ENCODE measurements at places on chromosomes 1 and 21.

- DNase-seq: no peak
Measured at GRCh38 chr1:169508432-169509338, 22.9 kb upstream of the SLC19A2 start.

- no peak for DNase-seq
Measured at GRCh38 chr21:39696618-39697017, 48.4 kb upstream of the IGSF5 start.

DNA sequence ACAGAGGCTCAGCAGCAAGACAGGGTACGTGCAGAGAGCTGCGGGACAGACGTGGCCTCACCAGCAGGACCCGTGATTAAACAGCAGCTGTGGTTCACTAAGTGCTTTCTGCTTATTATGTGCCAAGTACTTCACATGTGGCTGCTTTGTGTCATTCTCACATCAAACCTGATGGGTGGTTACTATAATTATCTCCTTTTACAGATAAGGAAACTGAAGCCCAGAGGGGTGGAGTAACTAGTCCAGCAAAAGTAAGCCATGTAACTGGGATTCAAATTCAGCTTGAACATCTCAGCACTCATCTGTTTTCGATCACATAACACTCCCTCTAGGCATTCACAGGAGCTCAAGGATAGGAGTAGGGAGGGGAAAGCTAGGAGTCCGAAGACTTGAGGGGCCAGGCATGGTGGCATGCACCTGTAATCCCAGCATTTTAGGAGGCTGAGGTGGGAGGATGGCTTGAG lies 50.8 kb upstream of the CLIC4 start:
- no peak for DNase-seq

- DNase-seq: peak; percentile 74
Measured at GRCh38 chr1:179002552-179003345, 22.9 kb upstream of the FAM20B start.

DNA sequence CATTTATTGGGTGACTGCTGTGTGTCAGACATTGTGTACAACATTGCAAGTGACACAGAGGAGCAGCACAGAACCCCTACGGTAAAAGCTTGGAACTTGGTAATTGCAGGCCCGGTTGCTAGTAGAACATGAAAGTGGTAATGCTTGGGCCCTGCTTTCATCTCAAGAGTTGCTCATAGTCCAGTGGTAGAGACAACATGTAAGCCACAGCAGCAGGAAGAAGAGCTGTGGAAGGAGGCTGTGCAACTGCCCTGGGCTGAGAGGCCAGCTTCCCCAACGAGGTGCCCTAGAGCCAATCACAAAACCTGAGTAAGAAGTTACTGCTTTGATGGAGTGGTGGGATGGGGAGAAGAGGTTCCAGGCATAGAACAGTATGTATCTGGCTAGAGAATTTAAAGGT lies 18.4 kb downstream of the CNIH4 start:
- no peak for DNase-seq

DNA sequence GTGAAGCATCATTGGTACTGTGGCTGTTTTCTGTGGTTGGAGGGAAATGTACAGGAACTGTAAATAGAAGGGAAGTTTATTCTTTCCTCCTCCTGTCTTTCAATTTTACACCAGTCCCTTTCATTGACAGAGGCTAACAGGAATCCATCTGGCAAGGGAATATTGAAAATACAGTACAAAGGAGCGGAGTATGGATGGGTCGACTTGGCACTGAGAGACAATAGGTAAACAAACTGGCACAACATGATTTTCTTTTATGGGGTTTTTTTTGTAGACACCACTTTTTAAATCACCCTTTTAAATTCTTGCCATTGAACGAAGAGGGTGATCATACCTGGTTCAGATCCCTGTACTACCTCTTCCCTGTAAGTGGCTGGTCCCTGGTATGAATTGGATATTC lies 341.3 kb downstream of the RWDD3 start:
- no peak for DNase-seq

DNA sequence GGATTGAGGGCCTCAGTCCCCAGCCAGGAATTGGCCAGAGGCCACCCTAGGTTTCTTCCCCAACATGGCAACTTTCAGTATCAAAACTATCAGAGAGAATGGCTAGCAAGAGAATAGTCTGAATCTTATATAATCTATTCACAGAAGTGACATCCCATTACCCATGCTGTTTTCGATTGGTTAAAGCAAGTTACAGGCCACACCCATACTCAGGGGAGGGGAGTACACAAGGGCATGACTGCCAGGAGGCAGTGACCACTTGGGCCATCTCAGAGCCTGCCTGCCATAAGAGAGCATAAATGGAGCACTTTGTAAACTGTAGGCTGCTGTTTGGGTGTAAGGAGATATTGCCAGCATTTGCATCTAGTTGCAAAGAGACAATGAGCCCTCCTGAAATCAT lies 65.4 kb downstream of the FAM163A start:
- no peak for DNase-seq

DNA sequence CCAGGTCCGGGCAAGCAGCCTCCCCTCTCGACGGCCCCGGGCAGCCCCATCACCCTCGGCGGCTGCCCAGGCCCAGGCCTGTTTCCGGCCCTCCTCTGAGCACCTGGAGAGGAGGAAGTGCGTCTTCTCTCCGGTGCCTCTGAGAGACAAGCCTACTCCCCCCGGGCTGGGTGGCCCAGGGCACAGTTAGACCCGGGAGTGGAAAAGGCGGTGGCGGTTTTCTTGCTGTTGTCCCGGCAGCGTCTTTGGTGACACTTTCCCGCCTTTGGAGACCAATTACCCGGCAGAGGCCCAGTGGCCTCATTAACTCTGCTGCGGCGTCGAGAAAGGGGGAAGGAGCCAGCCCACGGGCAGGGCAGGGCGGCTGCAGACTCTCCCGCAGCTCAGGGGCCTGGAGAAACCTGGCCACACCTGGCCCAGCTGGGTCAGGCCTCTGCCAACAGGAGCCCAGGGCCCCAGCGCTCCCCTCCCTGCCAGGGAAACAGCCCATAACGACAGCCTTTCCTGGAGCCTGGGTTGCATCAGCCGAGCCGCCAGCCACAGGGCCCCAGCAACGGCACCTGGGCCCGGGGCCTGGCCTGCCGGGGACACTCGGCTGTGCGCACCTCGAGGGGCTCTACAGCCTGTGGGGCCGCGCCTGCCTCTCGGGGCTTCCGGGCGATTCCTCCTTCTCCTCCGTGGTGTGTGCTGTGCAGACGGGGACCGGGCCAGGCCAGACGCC lies 28.4 kb upstream of the C1orf159 start:
- DNase-seq: peak; percentile 73

GRCh38 chr1:50980505-50980904 lies 10.5 kb downstream of the CDKN2C start:
- DNase-seq: no peak

DNA sequence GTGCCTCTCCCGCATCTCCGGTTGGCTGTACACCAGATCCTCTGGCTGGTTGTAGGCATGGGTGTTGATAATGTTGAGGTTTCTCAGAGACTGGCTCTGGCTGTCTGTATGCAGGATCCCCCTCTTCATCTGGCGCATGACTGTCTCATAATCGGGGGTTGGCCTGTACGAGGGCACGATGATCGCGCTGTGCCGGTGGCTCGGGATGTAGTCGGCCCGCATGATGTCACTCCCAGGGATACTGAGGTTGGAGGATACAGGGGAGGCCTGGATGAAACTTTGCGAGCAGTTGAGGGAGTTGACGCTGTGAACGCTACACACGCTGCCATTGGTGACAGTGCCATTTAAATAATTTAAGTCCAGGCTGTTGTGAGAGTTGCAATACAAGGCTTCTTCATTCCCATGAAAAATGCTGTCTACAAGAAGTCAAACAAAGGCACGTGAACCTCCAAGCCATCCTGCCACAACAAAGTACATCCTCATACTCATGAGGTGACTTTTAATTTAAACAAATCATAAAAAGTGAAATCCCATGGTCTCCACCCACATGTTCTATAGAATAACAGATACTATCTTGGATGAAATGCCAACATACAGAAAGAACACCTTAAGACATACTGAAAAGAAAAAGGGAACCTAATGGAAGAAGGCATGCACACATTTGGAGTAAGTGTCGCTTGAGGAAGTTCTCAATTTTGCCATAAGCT lies 103.6 kb downstream of the SMYD2 start:
- no peak for DNase-seq

DNA sequence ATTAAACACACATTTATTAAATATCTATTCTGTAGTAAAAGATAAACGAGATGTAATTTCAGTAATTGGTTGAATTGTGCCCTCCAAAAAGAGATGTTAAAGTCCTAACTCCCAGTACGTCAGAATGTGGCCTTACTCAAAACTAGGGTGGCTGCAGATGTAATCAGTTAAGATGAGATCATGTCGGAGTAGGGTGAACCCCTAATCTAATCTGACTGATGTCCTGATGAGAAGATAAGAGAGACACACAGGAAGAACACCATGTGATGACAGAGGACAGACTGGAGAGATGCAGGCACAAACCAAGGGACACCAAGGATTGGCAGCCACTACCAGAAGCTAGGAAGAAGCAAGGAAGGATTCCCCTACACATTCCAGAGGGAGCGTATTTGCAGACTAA lies 104.1 kb downstream of the SLC25A24 start:
- DNase-seq: no peak

DNA sequence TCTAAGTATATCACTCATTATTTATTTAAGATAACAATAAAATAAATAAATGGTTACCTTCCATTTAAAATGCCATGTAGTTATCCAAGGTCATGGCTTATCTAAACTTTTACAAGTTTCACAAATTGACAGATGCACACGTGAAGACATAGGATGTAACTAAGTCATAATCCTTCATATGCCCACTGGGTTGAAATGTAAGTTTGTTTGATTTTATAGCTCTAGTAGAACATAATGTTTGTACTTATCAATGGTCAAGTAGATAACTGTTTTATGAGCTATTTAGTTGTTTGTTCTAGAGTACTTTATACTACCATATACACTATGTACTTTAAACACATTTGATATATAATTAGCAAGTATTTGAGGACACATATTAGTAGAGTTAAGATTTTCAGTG lies 43.0 kb downstream of the ITGB3BP start:
- DNase-seq: no peak

GRCh38 chr1:228090613-228091081 lies 8.1 kb downstream of the ARF1 start:
- peak; percentile 6 for DNase-seq

- DNase-seq: no peak
Measured at GRCh38 chr1:17239420-17239819, 9.5 kb upstream of the PADI3 start.

- DNase-seq: no peak
Measured at GRCh38 chr1:3384407-3384806, 70.1 kb upstream of the ARHGEF16 start.

DNA sequence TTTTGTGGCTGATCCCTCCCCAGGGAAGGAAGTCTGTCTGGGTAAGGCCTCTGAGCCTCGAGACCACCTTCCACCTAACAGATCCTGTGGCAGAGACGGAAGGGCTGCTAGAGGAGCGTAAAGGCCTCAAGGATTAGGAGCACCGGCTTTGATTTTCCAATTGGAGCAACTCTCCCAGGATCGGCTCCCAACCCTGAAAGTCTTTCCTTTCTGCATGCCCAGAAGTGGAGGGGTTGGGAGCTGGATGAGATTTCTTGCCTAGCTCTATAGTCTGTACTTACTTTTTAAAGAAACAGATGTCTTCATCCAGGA lies 41.4 kb downstream of the ELK4 start:
- DNase-seq: no peak

DNA sequence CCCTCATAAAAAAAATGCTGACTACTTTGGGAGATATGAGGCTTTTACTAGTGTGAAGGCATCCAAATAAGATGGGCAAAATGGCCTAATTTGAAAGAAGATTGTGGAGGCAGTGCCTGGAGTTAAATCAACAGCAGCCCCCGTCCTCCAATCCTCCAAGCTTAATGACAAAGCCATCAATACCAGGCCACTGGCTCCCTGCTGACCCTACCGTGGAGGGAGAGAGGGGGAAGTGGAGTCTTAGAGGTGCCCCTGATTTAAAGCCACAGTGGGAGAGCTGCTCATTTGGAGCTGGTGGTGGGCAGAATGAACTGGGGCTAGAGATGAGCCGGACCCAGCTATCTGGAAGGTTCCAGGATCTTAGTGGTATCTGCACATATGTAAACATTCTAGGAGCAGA lies 24.3 kb upstream of the KNCN start:
- DNase-seq: no peak

DNA sequence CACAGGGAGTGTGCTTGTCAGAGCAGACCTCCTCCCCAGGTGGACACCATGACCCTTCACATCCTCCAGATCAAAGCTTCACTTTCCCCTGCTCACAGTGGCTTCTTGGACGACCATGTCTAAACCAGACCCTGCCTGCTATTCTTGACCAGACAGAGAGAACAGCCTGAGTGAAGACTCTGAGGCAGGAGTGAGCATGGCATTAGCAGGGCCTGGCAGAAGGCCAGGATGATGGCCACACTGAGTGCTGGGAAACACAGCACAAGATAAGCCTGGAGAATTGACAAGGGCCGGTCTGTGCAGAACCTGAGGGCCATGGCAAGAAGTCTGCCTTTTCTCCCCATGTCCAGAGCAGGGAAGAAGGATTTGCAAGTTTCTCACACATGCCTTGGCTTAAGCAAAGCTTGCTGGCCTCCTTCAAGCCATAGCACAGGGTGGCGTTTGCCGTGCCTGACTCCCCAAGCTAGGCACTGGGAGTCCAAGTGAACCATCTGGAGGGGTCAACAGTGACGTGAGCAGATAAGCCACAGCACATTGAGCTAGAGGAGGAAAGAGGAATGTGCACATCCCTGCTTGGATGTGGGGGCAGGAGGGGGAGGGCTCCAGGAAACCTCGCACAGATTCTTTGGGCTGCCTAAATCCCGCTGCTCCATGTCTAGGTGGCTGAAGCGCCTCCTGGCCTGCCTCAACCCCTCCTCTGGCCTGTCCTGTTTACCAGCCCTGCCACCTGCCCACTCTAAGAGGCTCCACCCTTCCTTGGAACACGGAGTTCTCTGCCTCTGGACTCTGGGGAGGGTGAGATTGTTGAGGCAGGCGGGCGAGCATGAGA lies 87.1 kb downstream of the CD58 start:
- DNase-seq: no peak

GRCh38 chr1:45001011-45001481 lies 10.1 kb downstream of the HECTD3 start:
- no peak for DNase-seq

- no peak for DNase-seq
Measured at GRCh38 chr1:240732390-240732789, 120.4 kb upstream of the GREM2 start.

DNA sequence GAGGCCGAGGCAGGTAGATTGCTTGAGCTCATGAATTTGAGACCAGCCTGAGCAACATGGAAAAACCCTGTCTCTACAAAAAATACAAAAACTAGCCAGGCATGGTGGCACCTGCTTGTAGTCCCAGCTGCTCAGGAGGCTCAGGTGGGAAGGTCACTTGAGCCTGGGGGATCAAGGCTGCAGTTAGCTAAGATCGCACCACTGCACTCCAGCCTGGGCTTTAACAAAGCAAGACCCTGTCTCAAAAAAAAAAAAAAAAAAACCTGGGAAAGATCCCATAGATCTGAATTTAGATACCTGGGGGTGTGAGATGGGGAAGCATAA lies 32.9 kb downstream of the NIBAN1 start:
- no peak for DNase-seq

- no peak for DNase-seq
Measured at GRCh38 chr1:208536212-208536611, 292.0 kb upstream of the PLXNA2 start.

- no peak for DNase-seq
Measured at GRCh38 chr1:39663559-39663958, 8.3 kb downstream of the NT5C1A start.

- no peak for DNase-seq
Measured at GRCh38 chr1:240126821-240127220, 35.1 kb downstream of the FMN2 start.

GRCh38 chr1:179876300-179876715 lies 1.3 kb downstream of the TOR1AIP2 start:
- DNase-seq: no peak

All from CD4-positive, alpha-beta T cell treated with Interleukin-17A for 4 hours (primary cell).